ENCODE measurements at places on chromosomes 4 and X.

- DNase-seq, result no peak
Observed at GRCh38 chrX:23435575-23435974, 100.9 kb downstream of the PTCHD1 start.

- DNase-seq, result no peak
Observed at GRCh38 chr4:70838204-70838603, 1.5 kb downstream of the GRSF1 start.

- no peak for DNase-seq
Observed at GRCh38 chr4:142155347-142155746, 519.0 kb downstream of the IL15 start.

DNA sequence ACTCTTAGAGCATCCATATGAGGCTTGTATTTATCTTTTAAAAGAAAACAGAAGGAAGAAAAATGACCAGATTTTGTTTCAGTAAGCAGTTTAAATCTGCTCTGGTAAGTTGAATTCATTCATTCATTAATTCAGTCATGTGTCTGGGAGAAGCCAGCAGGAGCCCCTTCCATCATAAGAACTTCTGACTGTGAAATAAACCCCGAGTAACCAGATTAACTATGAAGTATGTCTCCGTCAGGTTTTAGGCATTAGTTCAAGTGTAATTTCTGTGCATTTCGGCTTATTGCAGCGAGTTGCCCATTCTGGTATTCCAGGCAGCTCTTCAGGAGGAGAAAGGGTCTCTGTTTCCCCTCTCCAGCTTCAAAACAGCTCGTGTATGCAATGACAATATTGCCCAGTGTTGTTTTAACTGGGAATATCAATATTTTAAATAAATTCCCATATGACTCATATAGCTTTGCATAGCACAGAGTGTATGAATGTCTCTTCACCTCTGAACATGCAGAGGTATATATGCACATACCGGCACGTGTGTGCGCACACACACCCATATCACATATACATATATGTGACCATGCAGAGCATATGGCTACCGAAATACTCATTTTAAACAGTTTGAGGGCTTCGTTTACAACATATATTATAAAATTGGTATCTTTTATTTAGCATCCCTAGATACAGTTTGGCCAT lies 255.3 kb downstream of the BCOR start:
- DNase-seq, result no peak

GRCh38 chr4:94806376-94806775 lies 48.6 kb downstream of the BMPR1B start:
- no peak for DNase-seq

- no peak for DNase-seq
Observed at GRCh38 chr4:162727766-162728165, 438.9 kb downstream of the NAF1 start.

- DNase-seq, result no peak
Observed at GRCh38 chrX:106168107-106168506, at the start of gene PWWP3B. Gene PWWP3B (plus strand): TSS chrX:106168305. CDS start chrX:106205433, 37,128 bp downstream.

DNA sequence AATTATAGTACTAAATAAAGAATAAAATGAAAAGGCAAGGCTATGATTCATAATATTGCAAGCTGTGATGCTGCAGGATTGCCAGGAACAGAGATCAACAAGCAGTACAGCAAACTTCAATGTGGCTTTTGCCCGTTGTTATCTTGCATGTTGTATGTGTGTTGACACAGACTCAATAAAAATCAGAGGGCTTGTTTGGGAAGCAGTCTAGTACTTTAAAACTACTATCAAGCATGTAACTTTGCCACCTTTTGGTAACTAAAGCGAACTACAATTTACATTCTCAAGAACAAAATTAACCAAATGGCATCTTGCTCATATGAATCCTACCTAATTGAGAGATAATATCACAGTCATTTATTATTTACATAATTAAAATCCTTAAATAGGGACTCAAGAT lies 79.8 kb upstream of the GPM6A start:
- no peak for DNase-seq

GRCh38 chr4:88189881-88190585 lies 31.6 kb upstream of the ABCG2 start:
- no peak for DNase-seq

DNA sequence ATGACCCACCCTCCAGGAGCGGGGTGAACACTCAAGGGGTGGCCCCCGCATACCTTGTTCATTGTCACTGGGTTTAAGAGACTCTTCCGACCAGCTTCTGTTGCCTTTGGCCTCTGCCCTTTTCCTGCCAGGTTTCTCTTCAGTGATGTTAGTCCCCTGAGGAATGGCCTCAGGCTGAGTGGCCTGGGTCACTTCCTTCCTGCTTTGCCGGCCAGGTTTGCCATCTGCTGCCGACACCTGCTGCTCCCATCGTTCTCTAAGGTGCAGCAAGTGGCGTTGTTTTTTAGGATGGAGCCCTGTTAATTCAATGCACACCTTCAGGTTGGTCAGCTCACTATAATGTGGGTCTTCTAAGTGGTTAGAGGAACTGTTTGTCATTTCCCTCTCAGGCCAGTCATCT lies 34.2 kb downstream of the BCOR start:
- no peak for DNase-seq

DNA sequence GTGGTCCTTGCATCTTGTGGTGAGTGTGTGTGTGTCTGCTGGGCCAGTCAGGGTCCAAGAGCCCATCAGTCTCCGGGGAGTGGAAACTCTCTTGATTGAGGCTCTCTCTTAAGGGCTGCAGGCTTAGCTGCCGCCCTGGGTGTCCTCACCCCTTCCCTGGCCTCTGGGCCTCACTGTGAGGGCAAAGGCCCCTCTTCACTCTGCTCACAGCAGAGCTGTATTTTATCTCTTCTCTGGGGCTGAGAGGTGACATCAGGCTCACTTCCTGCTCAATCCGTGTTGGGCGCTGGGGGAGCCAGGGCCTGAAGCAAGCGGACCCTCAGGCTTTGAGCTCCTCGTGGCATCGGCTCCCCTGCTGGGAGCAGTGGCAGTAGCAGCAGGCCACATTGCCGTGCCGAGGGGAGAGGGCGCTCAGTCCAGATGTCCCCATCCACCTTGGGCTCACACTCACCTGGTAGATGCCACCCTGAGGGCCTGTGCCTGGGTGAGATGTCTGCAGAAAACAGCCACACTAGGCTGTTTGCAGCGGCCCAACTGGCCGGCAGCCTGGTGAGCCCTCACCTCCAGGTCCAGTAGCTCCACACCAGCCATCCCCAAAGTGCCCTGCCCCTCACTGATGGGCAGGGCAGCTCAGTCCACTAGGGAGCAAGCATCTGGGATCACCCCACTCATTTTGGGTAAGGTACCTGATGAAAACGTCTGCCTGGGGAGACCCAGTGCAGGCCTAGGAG lies 24.7 kb upstream of the PRPS1 start:
- no peak for DNase-seq

- DNase-seq, result no peak
Observed at GRCh38 chrX:96002431-96002830, 682.2 kb upstream of the DIAPH2 start.

- DNase-seq, result no peak
Observed at GRCh38 chr4:11158971-11159370, 269.7 kb downstream of the HS3ST1 start.

GRCh38 chrX:84322083-84322827 lies 134.3 kb upstream of the RPS6KA6 start:
- no peak for DNase-seq
